ENCODE measurements at places on chromosomes 1 and 21.

DNA sequence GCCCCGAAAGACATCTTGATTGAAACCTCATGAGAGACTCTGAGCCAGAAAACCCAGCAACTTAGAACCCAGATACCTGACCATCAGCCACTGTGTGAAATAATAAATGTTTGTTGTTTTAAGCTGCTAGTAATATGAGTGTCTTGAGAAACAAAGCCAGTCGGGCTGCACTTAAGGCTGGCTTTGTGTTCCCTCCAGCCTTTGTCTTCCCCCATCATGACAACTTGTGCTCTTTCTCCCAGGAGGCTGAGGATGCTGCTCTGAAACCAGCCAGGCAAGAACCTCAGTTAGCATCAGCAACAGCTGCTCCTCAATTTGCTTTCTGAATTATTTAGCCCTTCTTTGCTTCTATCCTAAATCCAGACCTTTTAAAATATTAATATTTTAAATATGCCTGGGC lies 78.2 kb downstream of the SLC16A1 start:
- no peak for DNase-seq

- DNase-seq, result no peak
Observed at GRCh38 chr1:233677690-233678354, 63.9 kb downstream of the KCNK1 start.

DNA sequence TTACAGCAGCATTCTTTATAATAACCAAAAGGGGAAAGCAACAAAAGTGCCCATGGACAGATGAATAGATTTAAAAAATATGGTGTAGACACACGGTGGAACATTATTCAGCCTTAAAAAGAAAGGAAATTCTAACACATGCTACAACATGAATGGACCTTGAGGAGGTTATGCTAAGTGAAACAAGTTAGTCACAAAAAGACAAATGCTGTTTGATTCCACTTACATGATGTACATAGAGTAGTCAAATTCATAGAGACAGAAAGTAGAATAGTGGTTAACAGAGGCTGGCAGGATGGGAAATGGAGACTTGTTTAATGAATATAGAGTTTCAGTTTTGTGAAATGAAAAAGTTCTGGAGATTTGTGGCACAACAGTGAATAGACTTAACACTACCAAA lies 151.4 kb downstream of the CYYR1 start:
- no peak for DNase-seq

- no peak for DNase-seq
Observed at GRCh38 chr1:18861590-18861989, 2.1 kb upstream of the TAS1R2 start.

GRCh38 chr1:47908258-47908657 lies 88.9 kb downstream of the TRABD2B start:
- DNase-seq, result no peak

Measured in activated T-cell treated with anti-CD3 and anti-CD28 coated beads for 24 hours (primary cell).